ENCODE measurements at places on chromosomes 2 and 18.

DNA sequence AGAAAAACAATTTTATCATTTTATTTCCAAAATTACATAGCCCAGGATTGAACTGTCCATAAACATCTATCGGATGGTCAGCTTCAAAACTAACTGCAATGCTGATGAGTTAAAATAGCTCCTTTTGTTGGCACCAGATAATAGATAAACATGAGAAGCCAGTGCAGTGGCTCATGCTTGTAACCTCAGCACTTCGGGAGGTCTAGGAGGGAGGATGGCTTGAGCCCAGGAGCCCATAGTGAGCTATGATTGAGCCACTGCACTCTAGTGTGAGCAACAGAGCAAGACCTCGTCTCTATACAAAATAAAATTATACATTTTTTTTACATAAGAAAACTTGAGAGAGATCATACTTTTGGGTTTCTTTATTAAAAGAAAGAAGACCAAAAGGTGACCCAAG is 34.6 kb upstream of the IMPA2 start:
- no peak for DNase-seq

DNA sequence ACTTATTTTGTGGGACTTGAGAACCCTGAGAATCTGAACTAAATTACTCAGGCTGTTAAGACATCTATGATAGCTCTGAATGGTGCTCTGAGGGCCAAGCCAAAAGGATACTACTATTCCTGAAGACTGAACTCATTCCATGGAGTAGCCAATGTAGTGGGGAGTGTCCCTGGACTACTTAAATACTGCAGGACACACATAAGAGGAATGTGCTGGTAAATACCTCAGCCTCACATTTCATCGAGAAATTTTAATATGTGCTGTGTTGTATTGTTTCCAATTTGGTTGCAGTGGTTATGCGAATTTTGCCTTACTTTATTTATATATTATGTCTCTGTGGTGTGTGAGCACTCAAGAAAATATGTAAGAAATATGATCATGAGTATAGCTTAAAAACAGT is 264.4 kb upstream of the FIGN start:
- DNase-seq, result no peak

DNA sequence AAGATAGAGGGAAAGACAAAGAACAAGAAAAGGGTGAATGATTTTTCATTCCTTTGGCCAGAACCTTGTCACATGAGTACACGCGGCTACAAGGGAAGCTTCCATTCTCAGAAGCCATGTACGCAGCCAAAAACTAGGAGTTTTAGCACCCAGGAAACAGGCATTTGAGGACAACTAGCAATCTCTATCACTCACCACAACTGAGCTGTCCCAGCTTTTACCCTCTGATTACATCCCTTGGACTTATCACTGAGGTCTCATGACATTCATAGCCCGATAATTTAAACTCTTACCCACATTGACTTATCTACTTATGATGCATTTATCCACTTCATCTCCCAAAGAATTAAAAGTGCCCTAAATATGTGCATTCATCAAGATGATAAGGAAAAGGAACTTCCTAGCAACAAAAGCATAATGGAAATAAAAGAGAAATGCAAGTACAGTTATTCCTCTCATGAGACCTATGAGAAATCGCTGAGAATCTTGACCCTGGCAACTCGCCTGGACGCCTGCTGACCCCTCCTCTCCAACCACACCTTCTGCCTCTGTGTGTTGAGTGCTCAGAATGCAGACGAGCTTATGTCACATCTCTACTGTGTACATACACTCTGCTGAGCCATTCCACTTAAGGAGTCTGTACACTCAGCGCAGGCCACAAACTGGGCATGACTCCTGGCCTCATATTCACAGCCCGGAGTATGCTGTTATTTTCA is 28.7 kb upstream of the MFSD6 start:
- DNase-seq, result no peak

- no peak for DNase-seq
Observed at GRCh38 chr2:106363791-106364190, 104.4 kb downstream of the RGPD3 start.

GRCh38 chr18:49486134-49486533 is 900 bp downstream of the C18orf32 start:
- no peak for DNase-seq

DNA sequence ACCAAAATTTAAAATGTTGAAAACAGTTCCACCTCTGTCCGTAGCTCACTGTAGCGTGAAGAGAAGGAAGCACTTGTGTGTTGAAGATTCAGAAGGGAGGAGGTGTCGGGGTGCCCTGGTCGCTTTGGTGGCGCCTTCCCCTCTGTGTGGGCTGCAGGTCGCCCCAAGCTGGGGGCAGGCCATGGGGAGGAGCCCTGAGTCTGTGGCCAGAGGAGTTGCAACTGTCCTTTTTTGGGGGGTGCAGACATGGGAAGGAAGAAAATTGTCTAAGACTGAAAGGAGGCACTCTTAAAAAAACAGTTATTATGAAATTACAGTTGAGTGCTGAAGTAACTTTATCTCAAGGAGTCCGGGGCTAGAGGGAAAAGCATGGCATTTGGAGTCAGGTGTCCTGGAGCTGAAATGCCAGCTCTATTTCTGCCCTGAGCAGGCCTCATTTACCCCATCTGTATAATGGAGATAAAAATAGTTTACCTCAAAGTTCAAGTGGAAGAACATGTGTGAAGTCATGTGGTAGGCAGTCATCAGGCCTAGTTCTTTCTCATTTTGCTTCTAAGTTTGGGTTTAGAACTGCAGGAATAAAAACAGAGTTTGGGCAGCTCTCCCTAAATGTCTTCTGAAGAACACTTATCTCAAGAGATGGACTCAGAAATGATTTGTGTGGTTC is 82.1 kb downstream of the RNF144A start:
- DNase-seq, result no peak

DNA sequence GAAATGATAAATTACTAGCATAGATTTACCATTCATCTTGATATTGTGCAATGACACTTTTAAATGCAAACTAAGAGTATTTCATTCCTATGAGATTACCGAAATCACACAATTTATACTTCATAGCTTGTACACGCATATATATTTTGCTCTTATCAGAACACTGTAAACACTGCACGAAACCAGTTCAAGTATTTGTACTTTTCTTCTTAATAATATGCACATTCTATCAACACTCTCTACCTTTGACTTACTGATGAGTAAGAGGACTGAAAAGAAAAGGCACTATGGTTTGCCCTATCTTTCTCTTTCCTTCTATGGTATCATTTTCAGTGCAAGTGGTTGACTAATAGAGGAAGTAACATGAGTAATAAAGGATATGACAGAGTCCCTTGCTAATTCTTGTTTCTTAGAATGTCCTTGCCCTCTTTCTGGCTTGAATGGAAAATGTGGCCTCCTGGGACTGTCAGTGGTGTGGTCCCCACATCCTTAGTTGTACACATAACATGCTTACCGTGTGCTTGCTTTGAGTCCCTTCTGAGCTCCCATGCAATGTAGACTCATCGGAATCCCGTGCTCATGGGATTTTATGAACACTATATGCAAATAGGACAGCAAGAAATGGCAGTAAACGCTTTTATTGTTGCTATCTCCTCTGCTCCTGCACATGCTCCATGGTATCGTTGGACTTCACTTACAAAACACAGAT is 363.5 kb upstream of the TNP1 start:
- DNase-seq, result no peak
